ENCODE measurements at places on chromosomes 3 and 15. TPM values are rescaled to one million over a fixed set of nuclear protein-coding genes. Genes with fewer than 3 reads are reported as not detected.

GRCh38 chr15:27241943-27242342 is 271.0 kb downstream of the GABRG3 start:
- DNase-seq, result no peak

GRCh38 chr3:93906245-93906644 is 67.5 kb downstream of the PROS1 start:
- no peak for DNase-seq

DNA sequence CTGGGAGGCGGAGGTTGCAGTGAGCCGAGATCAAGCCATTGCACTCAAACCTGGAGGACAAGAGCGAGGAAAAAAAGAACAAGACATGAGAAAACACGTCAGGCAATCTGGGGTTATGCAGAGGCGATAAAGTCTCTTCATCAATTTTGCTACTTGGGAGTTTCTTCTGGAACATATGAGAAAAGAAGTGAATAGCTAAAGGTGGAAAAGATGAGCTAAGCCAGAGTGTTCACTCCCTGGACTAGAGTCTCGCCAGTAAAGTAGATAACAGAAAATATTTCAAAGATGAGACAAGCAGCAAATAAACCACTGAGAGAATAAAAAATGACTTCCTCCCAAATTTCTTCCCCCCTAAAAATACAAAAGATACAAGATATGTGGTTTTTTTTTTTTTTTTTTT is 188.4 kb upstream of the HES1 start:
- DNase-seq, result no peak

DNA sequence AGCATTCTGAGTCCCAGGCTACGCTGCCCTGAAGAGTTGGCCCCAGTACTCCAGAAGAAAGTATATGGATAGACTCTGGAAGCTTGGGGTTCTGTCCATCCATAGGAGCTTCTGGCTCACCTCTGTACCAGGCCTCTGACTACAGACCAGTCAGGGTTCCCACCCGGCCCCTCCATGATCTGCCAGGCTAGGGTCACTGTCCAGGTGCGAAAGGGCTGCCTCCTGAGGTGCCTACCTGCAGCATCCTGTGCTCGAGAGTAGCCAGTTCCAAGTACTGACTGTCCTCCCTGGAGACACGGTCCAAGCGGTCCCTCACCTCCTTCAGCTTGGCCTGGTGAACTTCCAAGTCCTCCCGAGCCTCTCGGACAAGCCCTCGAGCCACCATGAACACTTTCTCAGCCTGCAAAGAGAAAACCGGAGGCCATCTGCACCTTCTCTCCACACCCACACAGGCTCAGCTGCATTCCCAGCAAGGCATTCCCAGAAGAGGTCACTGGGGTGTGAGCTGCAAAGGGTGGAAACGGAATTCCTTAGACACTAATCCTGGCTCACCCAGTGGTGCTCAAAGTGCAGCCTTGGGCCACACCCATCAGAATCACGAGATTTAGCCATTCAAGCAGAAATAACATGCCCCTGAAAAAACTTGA is 3.7 kb upstream of the PLXNB1 start:
- DNase-seq, result no peak

LRRN1 gene
- total RNA-seq, result not detected

GRCh38 chr15:63340353-63340752 is 41.3 kb downstream of the CA12 start:
- DNase-seq, result no peak

GRCh38 chr3:9311228-9311627 is 51.6 kb upstream of the THUMPD3 start:
- no peak for DNase-seq

CSPG5 gene
- total RNA-seq, result not detected

GRCh38 chr3:54969652-54970051 is 41.8 kb upstream of the LRTM1 start:
- no peak for DNase-seq

- no peak for DNase-seq
Measured at GRCh38 chr3:64650715-64651114, 37.1 kb downstream of the ADAMTS9 start.

SOX14 gene
- not detected for total RNA-seq

GRCh38 chr3:149638228-149639092 is 19.4 kb downstream of the WWTR1 start:
- DNase-seq, result no peak

DAZL gene
- not detected for total RNA-seq

DNA sequence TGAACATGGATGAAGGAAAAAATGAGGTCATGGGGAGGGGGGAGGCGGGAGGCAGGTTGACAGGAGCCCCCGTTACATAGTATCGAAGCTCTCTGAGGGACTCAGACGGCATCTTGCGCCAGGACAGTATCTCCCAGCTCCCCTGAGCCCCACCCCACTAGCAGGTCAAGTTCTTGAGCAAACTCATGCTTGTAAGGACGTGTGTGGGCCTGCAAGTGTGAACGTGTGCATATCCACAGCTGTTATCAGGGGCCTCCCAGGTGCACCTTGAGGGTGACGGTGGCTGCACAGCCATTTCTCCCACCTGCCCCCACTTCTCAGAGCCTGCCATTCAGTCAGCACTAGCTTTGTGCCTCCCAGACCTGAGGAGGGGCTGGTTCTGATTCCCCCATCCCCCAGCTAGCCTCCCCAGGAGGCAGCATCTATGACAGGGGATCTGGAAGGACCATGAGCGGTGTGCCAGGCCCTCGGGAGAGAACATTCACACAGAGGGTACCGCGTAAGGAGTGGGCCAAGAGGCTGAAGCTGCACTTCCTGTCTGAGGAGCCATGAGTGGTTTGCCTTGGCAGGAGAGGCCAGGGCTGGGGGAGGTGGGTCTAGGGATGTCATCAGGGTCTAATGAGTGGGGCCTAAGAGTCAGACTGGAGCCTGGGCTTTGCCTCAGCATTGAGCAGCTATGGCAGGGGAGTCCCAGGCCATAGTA is 2.9 kb downstream of the SEMA3F start:
- DNase-seq, result no peak

Measured in naive thymus-derived CD4-positive, alpha-beta T cell (primary cell).